ENCODE measurements at places on chromosomes 16 and 17.

DNA sequence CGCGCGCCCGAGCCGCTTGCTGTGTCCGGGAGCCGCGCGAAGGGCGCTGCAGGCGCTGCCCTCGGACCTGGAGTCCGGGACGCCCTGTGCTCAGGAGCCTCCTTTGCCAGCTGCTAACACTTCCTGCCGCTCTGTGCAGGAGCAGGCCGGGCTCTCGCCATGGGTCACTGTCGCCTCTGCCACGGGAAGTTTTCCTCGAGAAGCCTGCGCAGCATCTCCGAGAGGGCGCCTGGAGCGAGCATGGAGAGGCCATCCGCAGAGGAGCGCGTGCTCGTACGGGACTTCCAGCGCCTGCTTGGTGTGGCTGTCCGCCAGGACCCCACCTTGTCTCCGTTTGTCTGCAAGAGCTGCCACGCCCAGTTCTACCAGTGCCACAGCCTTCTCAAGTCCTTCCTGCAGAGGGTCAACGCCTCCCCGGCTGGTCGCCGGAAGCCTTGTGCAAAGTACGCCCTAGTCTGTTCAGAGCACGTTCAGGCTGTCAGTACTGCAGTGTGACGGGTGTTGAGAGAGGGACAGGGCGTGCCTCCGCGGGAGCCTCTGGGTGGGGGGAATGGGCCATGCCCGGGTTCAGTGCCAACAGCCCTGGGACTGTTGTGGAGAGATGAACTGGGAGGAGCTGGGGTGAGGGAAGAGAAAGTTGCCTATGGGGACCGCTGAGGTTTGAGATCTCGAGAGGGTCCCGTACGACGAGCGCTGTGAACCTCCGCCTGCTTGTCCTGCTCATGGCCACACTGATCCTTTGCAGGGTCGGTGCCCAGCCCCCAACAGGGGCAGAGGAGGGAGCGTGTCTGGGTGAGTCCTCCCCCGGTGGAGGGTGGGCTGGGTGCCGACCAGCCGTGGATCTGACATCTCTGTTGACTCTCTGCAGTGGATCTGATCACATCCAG, 1.3 kb downstream of the ZNF276 start:
- DNase-seq = no peak

- DNase-seq = no peak
Observed at GRCh38 chr17:11296994-11297393, 56.0 kb downstream of the SHISA6 start.

GRCh38 chr17:60135151-60135950, 14.4 kb upstream of the CA4 start:
- DNase-seq = peak; percentile 72

DNA sequence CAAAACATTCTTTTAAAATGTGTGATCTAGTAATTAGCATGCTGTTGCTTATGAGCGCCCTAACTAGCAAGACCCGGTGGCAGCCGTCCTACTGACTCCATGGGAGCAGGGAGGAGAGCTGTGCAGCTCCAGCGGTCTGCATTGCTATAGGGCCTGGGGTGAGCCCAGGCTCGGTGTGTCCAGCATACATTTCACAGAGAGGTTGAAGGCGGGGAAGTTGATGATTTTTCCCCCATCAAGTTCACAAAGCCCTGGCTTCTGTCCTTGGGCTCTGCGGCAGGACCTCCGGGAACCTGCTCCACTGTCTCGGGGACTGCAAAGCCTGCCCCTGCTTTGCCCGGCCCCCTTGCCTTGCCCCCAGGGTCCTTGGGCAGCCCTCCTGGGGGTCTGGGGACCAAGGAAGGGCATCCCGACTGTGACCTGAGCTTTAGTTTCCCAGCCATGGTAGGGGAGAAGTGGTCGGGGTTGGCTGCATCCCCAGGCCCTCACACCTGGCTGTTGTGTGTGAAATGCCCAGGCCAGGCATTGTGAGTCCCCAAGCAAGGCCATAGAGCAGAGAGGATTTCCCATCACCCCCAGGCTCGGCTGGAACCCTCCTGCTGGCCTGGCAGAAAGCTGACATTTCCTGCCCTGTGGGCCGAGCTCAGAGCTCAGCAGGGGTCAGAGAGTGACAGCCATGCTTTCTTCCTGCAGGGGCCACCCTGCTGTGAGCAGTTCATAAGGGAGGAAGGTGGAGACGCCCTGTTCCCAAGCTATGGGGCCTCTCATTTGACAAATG, 24.8 kb downstream of the KCNJ12 start:
- no peak for DNase-seq

DNA sequence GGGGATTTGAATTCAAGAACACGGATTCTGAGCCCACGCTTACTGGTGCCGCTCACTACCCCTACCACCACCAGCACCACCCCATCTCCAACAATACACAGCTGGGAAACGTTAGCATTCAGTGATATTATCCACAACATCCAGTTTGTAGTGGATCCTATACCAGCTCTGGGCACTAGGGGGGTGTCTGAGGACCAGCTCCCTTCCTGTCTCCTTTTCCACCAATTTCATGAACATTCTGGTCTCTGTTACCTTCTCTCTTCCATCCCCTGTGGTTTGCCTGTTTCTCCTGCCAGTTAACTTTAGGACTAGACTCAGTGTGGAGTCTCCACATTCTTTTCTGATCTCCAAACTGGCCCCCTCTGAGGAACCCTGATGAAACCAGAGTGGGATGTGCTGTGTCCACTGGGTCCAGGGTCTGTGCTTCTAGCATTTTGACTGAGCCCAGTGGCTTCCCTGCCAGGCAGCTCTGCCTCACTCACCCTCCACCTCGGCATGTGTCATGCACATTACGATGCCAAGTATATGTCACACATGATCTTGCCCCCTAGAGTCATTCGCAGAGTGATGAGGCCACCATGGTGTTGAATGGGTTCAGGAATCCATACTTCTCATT, 187.0 kb upstream of the CDH13 start:
- DNase-seq = no peak

DNA sequence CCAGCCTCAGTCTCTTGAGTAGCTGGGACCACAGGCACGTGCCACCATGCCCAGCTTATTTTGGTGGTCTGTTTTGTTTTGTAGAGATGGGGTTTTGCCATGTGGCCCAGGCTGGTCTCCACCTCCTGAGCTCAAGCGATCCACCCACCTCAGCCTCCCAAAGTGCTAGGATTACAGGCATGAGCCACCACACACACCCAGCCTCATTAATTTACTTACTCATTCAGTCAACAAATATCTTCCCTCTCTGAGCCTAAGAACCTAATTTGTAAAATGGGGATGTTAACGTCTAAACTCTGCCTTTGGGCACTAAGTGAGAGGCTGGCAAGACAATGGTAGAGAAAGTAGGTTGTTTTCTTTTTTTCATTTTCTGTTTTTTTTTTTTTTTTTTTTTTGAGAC, 22.6 kb downstream of the SRCIN1 start:
- DNase-seq = no peak

DNA sequence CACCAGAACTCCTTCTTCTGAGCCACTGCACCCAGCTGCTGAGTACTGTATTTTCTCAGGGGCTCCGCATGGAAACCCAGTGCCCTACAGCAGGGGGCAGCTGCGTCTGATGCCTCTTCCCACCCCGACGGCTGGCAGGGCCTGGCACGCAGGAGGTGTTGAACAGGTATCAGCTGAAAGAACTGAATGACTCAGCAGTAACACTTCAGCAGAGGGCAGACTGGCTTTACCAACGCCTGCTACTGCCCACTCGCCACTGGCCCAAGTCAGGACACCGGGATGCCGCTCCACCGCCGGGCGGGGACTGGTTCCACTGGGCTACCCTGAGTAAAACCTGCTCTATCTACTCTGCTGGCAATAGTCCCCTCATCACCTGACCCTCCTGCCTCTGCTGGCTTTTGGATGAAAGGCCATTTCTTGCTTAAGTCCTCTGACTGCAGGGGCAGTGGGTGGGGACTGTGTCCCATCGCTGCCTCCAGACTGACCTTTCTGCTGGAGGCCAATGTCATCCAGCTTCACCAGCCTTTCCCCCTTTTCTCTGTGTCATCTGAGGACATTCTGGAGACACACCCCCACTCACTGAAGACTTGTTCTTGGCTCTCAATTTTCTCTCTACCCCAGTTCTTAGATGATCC, 100.4 kb upstream of the FA2H start:
- no peak for DNase-seq

DNA sequence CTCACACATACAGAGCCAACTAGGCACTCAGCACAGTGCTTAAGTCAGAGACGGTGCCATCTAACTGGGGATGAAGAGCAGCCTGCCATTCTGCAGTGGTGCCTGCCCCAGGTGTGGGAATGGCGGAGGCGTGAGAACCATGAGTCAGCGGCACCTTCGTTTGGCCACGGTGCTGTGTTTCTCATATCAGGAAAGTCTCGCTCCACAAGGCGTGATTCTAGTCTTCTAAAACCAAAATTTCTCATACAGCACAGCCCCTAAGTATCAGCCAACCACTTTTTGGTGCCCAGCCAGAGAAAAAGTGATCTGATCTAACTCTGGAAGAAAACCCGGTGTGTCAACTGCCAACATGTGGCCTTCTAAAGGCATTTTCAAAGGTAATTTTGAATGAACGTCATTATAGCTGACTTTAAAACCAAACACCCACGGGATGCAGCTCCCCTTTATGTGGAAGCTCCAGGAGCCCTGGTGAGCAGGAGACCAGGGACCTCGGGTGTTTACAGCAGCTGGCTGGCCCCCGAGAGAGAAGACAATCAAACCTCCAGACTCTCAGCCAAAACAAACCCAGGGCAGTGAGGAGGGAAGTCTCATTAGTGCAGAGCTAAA, 54.6 kb downstream of the ABCC12 start:
- DNase-seq = no peak

DNA sequence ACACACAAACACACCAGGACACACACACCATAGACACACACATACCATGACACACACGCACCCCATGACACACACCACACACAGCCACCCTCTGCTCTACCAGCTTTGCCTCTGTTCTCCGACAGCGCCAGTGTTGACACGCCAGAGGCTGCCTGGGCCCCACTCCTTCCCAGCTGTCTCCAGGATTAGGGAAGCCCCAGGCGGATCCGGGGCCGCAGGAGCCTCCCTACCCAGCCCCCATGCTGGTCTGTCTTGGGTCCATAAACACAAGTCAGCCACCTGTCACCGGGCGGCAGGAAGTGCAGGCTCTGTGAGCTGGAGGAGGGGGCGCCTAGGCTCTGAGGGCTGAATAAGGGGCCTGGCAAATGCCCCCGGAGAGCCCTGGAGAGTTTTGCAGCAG, 10.5 kb downstream of the TBC1D16 start:
- no peak for DNase-seq

GRCh38 chr16:68475071-68475470, 26.8 kb upstream of the SMPD3 start:
- DNase-seq = no peak

DNA sequence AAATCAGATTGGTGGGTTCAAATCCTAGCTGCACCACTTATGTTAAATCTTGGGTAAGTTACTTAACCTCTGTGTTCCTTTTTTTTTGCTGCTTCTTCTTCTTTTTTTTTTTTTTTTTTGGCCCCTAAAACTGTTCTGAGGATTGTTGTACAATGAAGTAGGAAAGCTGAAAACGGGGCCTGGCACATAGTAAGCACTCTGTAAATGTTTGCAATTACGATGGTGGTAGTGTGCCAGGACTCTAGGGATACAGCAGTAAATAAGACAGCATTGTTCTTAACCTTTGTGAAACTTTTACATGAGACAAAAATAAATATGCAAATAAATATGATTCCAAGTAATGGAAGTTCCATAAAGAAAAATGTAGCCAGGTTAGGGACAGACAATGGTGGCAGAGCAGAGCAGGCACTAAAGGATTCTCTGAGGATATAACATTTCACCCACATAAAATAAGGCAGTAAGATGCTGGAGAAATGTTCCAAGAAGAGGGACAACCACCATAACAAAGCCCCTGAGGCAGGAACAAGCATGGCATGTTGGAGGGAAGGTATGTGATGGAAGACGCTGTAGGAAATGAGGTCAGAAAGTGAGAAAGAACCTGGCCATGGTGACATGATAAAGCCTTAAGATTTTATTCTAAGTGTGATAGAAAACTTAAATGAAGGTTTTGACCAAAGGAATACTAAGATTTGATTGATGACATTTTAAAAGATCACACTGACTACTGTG, 127.3 kb downstream of the NLK start:
- no peak for DNase-seq

DNA sequence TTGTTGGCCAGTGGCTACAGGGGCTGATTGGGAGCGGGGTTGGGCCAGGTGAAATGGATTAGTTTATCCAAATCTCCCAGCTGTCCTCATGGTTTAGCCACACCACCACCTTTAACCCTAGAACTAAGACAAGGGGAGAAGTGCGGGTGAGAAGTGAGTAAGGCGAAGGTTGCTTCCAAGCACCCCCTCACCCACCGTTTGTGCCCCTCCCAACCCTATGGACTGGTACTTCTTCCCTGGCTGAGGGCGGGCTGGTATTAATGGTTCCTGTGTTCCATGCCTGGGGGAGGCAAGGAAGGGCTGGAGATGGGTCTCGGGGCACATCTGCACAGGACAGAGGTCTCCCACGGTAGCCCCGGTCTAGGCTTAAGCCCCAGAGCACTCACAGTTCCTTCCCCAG, 25.1 kb downstream of the NT5M start:
- DNase-seq = no peak

GRCh38 chr17:27945333-27945616, 52.1 kb upstream of the LYRM9 start:
- DNase-seq = no peak

DNA sequence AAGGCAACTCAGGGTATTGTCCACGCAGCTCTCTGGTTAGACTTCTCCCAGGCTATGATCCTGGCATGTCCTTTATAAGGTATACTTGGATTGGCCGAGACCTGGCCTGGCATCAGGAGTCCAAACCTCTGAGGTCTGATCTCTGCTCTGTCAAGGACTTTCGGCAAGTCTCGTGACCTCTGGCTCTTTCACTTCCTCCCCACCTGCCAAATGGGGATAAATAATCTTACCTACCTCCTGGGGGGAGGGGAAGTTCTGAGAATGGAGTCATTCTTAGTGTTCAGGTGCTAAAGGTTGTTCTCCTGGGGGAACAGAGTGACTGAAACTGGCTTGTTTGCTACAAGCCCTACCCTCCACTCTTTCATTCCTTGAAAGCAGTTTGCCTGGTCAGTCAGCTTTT, 7.6 kb downstream of the ATXN1L start:
- DNase-seq = no peak

GRCh38 chr16:87924811-87925670, 11.3 kb downstream of the CA5A start:
- no peak for DNase-seq

DNA sequence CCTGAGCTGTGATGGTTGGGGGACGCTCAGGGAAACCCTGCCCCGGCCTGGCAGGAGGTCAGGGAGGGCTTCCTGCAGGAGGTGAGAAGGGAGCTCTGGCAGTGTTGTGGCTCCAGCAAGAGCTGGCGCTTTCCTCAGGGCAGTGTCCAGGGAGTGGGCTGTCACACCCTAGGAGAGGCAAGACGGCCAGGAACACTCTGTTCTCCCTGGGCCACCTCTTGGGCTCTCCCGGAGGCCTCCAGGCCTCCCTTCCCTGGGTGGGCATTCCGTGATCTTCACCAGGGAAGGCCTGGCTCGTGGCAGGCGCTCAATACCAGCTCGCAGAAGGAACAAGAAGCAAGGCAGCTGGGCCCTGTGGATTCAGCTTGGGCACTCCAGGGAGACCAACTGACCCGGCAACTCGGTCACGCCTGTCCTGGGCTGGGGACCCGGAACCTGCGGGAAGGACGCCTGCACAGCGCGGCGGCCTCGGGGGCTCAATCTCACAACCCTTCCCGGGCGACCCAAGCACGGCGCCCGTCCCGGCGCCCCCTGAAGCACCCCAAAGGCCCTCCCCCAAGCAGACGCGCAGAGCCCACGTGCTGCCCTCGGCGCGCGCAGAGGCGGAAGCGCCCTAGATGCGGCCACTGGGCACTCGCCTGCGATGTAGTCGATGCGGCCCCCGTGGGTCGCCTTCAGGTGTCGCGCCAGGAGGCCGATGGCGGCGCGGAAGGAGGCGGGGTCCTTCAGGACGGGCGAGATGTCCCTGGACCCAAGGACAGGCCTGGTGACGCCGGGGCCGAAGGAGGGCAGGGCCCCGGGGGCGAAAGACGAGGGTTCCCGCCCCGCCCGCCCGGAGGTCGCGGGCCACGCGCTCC, 588 bp downstream of the APRT start:
- DNase-seq = no peak
